ENCODE measurements at places on chromosomes 11 and 22.

DNA sequence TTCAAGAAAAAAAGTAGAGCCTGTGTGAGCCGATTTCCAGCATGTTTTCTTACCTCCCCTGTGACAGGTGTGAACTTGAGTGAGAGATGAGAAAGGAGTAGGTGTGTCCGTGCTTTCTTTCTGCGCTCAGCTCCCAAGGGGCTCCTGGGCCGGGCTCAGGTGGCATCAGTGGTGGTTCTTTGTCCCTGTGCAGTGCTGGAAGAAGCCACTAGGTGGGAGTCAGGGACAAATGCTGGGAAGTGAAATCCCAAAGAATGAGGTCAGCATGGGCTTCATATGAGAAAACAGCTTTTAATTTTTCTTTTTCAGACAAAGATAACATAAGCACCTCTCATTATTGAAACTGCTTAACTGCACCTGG, 57.8 kb downstream of the PPFIBP2 start:
- no peaks in the 10 kb centered on the region for H3K36me3 ChIP-seq
- peaks cover 15% of the 10 kb centered on the region for H3K4me1 ChIP-seq
- peak; percentile 73 for DNase-seq
- H3K4me3 ChIP-seq = no peak overlapping the region
- peaks cover 2% of the 10 kb centered on the region for H3K27me3 ChIP-seq

GRCh38 chr11:68933605-68934320, 30.1 kb downstream of the IGHMBP2 start:
- H3K36me3 ChIP-seq = peaks cover 53% of the 10 kb centered on the region
- peak overlapping the region; percentile 94 for H3K27ac ChIP-seq
- no peaks in the 10 kb centered on the region for H3K27me3 ChIP-seq
- DNase-seq = no peak

GRCh38 chr11:82903843-82904586, 2.5 kb downstream of the DDIAS start:
- no peak for DNase-seq
- H3K27ac ChIP-seq = no peak overlapping the region
- no peaks in the 10 kb centered on the region for H3K27me3 ChIP-seq
- peaks cover 13% of the 10 kb centered on the region for H3K4me1 ChIP-seq

GRCh38 chr22:50308986-50309600, 1.6 kb upstream of the PLXNB2 start:
- no peak overlapping the region for H3K4me3 ChIP-seq
- no peaks in the 10 kb centered on the region for H3K4me1 ChIP-seq
- H3K27ac ChIP-seq = peak overlapping the region; percentile 89
- no peaks in the 10 kb centered on the region for H3K36me3 ChIP-seq
- no peak for DNase-seq

DNA sequence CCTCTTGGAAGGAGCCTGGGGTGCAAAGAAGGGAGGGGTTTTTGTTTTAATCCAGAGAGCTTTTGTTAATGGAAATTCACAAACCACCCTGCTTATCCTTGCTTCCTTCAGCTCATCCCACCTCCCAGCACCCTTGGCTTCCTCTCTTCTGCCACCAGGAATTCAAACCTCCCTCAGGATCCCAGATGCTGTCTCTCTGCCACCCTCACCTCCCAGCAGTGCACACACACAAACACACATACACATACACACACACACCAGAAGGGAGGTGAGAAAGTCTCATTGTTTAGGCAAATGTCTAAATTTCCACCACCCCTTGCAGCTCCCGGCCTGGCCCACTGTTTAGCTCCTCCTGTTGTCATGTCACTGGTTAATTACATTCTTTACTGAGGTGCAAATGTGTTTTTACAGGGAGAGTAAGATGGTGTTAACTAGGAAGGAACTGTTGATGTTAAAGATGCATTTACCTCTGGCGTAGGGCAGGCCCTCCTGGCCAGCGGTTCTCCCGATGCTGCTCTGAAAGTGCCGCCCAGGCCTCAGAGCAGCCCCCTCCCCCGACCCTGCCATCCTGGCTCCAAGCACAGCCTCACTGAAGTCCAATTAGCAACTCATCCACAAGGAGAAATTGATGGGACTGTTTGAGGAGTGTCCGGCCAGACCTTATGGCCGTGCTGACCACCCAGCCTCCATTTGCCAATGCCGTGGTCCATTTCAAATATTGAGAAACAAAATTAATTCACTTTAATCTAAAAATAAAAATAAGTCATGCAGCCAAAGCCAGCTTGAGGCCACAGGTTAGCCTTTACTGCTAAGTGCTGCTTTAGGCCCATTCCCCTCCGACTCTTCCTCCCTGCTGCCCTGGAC, 165.4 kb downstream of the FEZ1 start:
- no peaks in the 10 kb centered on the region for H3K36me3 ChIP-seq
- no peak overlapping the region for H3K27ac ChIP-seq
- no peak for DNase-seq
- H3K4me1 ChIP-seq = no peaks in the 10 kb centered on the region
- H3K27me3 ChIP-seq = no peaks in the 10 kb centered on the region
- no peak overlapping the region for H3K4me3 ChIP-seq

- H3K27me3 ChIP-seq = no peaks in the 10 kb centered on the region
- no peaks in the 10 kb centered on the region for H3K4me1 ChIP-seq
- no peak for DNase-seq
Observed at GRCh38 chr11:60895687-60896086, 10.7 kb downstream of the PRPF19 start.

DNA sequence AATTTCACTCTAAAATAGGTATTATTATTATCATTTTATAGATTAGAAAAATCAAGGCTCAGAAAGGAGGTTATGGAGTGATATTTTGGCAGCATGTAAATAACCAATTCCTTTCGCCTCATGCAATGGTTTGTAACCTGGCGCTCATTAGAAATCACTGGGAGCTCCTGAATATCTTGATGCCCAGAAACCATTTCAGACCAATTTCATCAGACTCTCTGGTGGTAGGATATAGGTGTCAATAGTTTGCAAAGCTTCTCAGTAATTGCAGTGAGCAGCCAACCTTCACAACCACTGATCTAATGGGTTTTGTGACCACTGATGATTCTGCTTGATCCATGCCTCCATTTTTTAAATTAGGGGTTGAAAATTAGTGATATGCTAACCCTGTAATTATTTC, 57.8 kb upstream of the ZC3H12C start:
- no peak overlapping the region for H3K4me3 ChIP-seq
- no peaks in the 10 kb centered on the region for H3K4me1 ChIP-seq
- DNase-seq = no peak

GRCh38 chr22:26718905-26719304, 61.5 kb downstream of the MIAT start:
- no peaks in the 10 kb centered on the region for H3K27me3 ChIP-seq
- H3K4me1 ChIP-seq = peaks cover 5% of the 10 kb centered on the region
- DNase-seq = no peak
- no peak overlapping the region for H3K4me3 ChIP-seq

- no peak overlapping the region for H3K27ac ChIP-seq
- H3K4me1 ChIP-seq = no peaks in the 10 kb centered on the region
- DNase-seq = no peak
- no peaks in the 10 kb centered on the region for H3K36me3 ChIP-seq
Observed at GRCh38 chr11:93908689-93909088, 58.3 kb upstream of the VSTM5 start.

DNA sequence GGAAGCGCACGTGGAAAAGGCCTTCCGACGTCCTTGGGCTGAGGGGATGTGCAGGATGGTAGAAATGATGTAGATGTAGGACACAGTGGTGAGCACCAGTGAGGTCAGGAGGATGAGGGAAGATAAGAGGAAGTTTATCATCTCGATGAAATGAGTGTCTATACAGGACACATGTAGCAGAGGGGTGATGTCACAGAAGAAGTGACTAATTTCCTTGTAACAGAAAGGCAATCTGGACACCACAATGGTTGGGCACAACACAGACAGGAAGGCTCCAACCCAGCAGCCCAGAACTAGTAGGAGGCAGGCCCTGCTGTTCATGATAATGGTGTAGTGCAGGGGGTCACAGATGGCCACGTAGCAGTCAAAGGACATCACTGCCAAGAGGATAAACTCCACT, 35.0 kb upstream of the OR6M1 start:
- no peaks in the 10 kb centered on the region for H3K36me3 ChIP-seq
- no peak overlapping the region for H3K27ac ChIP-seq
- H3K4me1 ChIP-seq = no peaks in the 10 kb centered on the region
- H3K4me3 ChIP-seq = no peak overlapping the region

GRCh38 chr11:133563505-133564025, 31.3 kb upstream of the OPCML start:
- DNase-seq = no peak
- H3K27ac ChIP-seq = no peak overlapping the region
- no peaks in the 10 kb centered on the region for H3K27me3 ChIP-seq
- no peaks in the 10 kb centered on the region for H3K36me3 ChIP-seq
- H3K4me1 ChIP-seq = no peaks in the 10 kb centered on the region
